ENCODE measurements at places on chromosomes 1 and 21. TPM values are rescaled to one million over a fixed set of nuclear protein-coding genes. Genes with fewer than 3 reads are reported as not detected.
A peak's percentile ranks its signal among the peaks of the same experiment; 100 is the strongest.

DNA sequence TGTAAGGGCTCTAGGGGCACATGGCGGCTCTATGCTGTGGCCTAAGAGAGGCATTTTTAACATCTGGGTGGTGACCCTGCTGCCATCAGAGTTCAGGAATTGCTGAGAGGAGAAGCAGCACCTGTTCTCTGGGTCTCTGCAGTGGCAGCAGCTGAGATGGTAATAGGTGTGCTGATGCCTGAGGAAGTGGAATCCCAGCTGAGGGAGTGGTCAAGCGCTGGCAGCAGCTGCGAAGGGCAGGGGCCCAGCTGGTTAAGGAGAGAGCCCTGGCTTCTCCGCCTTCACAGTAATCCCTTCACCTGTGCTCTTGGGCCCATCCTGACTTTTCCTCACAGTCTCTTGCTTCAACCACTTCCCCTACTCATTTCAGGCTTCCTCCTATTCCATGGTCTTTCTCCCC lies 39.8 kb downstream of the GJA5 start:
- H3K36me3 ChIP-seq, result no peaks in the 10 kb centered on the region
- H3K27ac ChIP-seq, result no peak overlapping the region
- no peaks in the 10 kb centered on the region for H3K4me1 ChIP-seq
- H3K27me3 ChIP-seq, result no peaks in the 10 kb centered on the region
- no peak for DNase-seq
- no peak overlapping the region for H3K4me3 ChIP-seq

DNA sequence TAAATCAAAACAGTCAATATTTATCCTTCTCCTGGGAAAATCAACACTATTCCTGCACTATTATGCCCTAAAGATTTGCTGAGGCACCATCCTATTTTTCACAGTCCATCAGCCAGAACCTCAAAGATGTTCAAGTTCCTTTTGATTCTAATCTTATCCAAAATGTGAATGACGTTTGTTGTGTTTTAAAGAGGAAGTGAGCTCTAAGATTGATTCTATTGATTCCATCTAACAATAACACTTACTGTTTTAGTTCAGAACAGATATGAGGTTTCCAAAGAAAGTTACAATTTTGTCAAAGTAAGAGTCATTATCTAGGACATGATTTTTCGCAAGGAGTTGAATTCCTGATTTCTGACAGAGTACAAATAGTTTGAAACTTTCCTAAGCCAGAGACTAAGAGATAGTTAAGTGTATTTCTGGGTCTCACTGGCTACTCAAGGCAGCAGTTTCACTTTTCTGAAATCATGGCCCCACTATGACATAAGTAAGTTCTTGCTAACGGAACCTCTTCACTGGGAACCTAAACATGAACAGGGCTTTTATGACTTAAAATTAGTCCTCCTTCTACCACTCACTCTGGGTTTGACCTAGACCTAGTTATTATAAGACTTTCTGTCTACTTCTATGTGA lies 84.7 kb downstream of the LHX9 start:
- no peaks in the 10 kb centered on the region for H3K27me3 ChIP-seq
- H3K4me3 ChIP-seq, result no peak overlapping the region
- H3K27ac ChIP-seq, result no peak overlapping the region
- H3K36me3 ChIP-seq, result no peaks in the 10 kb centered on the region

DNA sequence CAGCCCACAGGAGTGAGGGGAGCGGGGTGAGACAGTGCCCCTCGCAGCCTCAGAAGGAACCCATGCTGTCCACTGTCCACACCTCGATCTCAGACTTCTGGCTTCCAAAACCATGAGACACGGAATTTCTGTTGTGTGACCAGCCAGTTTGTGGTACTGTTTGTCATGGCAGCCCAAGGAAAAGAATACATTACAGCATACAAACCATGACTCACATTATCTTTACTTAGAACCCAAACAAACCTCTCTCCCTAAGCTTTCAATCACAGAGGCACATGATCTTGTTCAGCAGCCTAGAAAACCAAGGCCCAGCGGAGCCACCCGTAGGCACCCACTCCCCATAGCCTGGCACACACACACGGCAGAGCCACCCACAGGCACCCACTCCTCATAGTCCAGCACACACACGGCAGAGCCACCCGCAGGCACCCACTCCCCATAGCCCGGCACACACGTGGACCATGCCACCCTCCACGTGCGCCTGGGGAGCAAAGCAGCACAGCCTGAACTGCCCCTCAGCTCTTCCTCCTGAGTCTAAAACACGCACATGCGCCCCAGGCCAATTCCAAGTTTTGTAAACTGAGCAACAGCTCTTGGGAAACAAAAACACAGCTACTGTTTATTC lies 458 bp upstream of the KRTAP10-4 start:
- H3K27me3 ChIP-seq, result no peaks in the 10 kb centered on the region
- no peaks in the 10 kb centered on the region for H3K4me1 ChIP-seq
- H3K36me3 ChIP-seq, result no peaks in the 10 kb centered on the region
- no peak overlapping the region for H3K4me3 ChIP-seq
- no peak for DNase-seq

The PTPN22 gene
- total RNA-seq, result 0.33 TPM

- H3K4me3 ChIP-seq, result no peak overlapping the region
- no peak overlapping the region for H3K27ac ChIP-seq
- no peaks in the 10 kb centered on the region for H3K36me3 ChIP-seq
- H3K4me1 ChIP-seq, result no peaks in the 10 kb centered on the region
- H3K27me3 ChIP-seq, result no peaks in the 10 kb centered on the region
Observed at GRCh38 chr1:184820956-184821355, 66.3 kb upstream of the EDEM3 start.

The ATP6V1G3 gene
- not detected for total RNA-seq

- no peak overlapping the region for H3K27ac ChIP-seq
- no peak overlapping the region for H3K4me3 ChIP-seq
- H3K36me3 ChIP-seq, result no peaks in the 10 kb centered on the region
- no peak for DNase-seq
- H3K4me1 ChIP-seq, result peaks cover 2% of the 10 kb centered on the region
Observed at GRCh38 chr1:230220478-230220877, 153.4 kb downstream of the GALNT2 start.

- H3K4me3 ChIP-seq, result no peak overlapping the region
- no peak for DNase-seq
Observed at GRCh38 chr21:26659182-26659581, 86.1 kb upstream of the CYYR1 start.

DNA sequence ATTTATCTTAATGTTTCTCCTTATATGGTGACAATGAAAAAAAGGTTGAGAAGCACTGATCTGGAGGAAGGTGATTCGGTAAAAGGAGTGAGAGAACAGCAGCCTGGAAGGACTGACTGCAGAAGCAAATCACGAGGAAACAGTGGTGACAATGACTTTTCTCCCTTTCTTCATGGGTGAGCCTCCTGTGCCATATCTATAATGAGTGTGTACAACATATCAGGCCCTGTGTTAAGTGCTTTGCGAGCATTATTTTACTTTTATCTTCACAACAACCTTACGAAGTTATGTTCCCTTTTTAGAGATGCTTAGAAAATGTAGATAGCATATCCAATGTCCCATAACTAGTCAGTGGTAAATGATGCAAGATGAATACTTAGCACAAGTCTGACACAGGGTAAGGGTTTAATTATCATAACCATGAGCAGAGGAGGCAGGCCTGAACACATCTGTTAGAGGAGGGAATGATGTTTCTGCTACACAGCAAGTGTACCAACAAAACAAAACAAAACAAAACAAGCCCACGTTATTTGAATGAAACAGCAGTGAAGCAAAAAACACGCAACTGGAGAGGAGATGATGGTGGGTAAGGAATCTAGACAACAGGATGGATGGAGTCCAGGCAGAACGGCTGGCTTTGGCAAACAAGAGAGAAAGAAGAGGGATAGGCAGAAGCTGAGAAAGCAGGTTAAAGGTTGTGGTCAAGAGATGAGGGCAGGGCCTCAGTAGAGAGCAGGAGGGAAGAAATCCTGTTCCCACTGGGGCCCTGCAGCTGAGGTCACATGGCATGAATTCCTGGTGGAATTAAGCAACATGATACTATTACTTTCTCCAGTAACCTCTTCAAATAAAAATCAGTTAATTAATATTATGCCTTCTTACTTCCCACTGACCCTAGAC lies 29.6 kb downstream of the GNG12 start:
- no peak overlapping the region for H3K27ac ChIP-seq
- H3K4me1 ChIP-seq, result peaks cover 11% of the 10 kb centered on the region

The ZNF593OS gene
- not detected for total RNA-seq

The ACP6 gene
- total RNA-seq, result 7.4 TPM

The VWA1 gene
- 2.6 TPM for total RNA-seq

The S100B gene
- total RNA-seq, result not detected

GRCh38 chr1:206419783-206420182 lies 50.5 kb upstream of the IKBKE start:
- H3K36me3 ChIP-seq, result peaks cover under 1% of the 10 kb centered on the region
- DNase-seq, result peak; percentile 80
- no peaks in the 10 kb centered on the region for H3K4me1 ChIP-seq
- no peak overlapping the region for H3K27ac ChIP-seq
- no peak overlapping the region for H3K4me3 ChIP-seq
- no peaks in the 10 kb centered on the region for H3K27me3 ChIP-seq

The H3-3A gene
- total RNA-seq, result 86.2 TPM

The AKR7A2 gene
- total RNA-seq, result 57.0 TPM

DNA sequence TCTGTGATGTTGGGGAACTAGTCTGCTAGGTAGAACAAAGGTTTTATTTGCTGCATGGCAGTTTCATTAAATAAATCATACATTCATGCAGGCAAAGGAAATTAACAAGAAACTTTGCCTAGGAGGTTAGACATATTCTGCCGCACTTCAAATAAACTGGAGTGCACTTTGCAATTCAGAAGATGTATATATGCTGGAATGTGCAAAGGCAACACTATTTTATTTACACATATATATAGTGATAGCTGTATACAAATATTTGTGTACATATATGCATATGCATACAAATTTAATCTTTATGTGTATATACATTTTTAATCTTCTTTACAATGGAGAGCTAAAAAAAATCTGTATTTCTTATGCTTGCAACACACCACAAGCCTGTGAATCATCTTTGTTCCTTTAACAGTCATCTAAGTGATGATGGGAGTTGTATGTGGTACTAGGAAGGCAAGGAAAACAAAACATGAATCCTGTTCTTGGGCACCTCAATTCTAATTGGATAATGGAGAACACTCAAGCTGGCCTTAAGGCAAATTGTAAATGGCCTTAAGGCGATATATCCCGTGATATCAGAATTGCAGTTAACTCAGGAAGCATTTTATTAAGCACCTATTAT lies 605.8 kb upstream of the CAMK1G start:
- no peaks in the 10 kb centered on the region for H3K36me3 ChIP-seq
- peak; percentile 11 for DNase-seq
- no peak overlapping the region for H3K27ac ChIP-seq
- H3K27me3 ChIP-seq, result no peaks in the 10 kb centered on the region
- no peaks in the 10 kb centered on the region for H3K4me1 ChIP-seq

The SPRR2A gene
- not detected for total RNA-seq

The ACOT7 gene
- 58.0 TPM for total RNA-seq

- no peak overlapping the region for H3K4me3 ChIP-seq
- no peaks in the 10 kb centered on the region for H3K36me3 ChIP-seq
- no peaks in the 10 kb centered on the region for H3K4me1 ChIP-seq
- peak; percentile 57 for DNase-seq
Observed at GRCh38 chr1:99481391-99481996, 164.4 kb upstream of the PALMD start.

The SPRR4 gene
- not detected for total RNA-seq

DNA sequence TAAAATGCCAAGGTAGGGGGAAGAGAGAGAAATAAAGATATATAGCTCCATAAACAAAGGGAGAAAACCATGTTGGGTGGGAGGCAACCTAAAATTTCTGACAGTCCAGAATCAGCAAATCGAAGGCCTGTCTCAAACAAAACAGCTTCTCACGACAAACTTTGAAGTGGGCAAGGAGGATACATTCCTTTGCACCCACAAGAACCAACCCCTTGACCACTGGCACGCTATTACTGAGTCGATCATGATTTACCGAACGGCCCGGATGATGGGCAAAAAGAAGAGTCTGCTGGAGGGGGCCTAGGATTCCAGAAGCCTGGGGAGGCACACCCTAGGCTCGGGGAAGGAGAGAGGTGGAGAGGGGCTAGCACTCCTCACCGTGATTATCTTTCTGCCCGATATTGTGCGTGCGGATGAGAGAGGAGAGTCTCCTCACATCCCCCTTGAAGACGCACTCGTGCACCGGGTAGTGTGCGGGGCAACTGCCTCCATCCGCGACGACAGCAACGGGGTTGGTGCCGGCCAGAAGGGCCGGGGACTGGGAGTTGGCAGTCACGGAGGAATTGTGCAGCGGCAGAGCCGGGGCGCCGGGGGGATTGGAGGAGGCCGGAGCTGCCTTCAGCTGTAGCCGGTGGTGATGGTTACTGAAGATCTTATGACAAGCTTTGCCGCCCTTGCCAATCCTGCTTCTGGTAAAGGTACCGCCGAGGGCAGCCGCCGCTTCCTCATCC lies 756 bp downstream of the ANKRD13C start:
- H3K4me3 ChIP-seq, result peak overlapping the region; percentile 81
- peak; percentile 91 for DNase-seq
- H3K4me1 ChIP-seq, result no peaks in the 10 kb centered on the region
- no peaks in the 10 kb centered on the region for H3K27me3 ChIP-seq

The PGLYRP3 gene
- total RNA-seq, result not detected

DNA sequence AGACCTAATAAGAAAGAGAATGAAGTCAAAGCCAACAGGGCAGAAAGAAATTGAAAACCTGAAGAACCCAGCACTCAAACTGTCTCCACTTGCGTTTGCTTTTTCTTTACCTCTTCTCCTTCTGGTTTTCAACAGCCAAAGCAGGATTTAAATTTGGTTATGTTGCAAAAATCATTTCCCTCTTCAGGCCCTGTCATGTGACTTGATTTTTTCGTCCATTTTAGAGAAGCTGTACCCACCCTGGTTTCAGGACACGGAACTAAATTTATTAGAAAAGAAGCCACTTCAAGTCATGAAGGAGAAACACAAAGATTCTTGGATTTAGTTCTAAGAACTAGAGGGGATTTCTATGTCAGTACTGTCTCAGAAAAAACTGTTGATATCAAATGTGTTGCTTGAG lies 1.0 kb upstream of the SYNJ1 start:
- no peaks in the 10 kb centered on the region for H3K36me3 ChIP-seq
- peaks cover 2% of the 10 kb centered on the region for H3K4me1 ChIP-seq
- no peaks in the 10 kb centered on the region for H3K27me3 ChIP-seq
- H3K4me3 ChIP-seq, result peak overlapping the region; percentile 83
- no peak for DNase-seq

- H3K4me1 ChIP-seq, result no peaks in the 10 kb centered on the region
- H3K27ac ChIP-seq, result no peak overlapping the region
- H3K36me3 ChIP-seq, result no peaks in the 10 kb centered on the region
Observed at GRCh38 chr1:35298464-35298863, 30.0 kb downstream of the ZMYM4 start.

GRCh38 chr21:16419188-16419921 lies 689.6 kb downstream of the USP25 start:
- no peaks in the 10 kb centered on the region for H3K27me3 ChIP-seq
- no peaks in the 10 kb centered on the region for H3K36me3 ChIP-seq
- H3K4me1 ChIP-seq, result no peaks in the 10 kb centered on the region

GRCh38 chr1:172221436-172221835 lies 199.0 kb upstream of the C1orf105 start:
- H3K4me3 ChIP-seq, result no peak overlapping the region
- no peaks in the 10 kb centered on the region for H3K36me3 ChIP-seq
- H3K27me3 ChIP-seq, result no peaks in the 10 kb centered on the region
- DNase-seq, result no peak
- H3K4me1 ChIP-seq, result no peaks in the 10 kb centered on the region
- no peak overlapping the region for H3K27ac ChIP-seq

- peak; percentile 28 for DNase-seq
- peaks cover 17% of the 10 kb centered on the region for H3K27me3 ChIP-seq
- H3K4me3 ChIP-seq, result peak overlapping the region; percentile 46
- H3K4me1 ChIP-seq, result peaks cover 3% of the 10 kb centered on the region
- H3K36me3 ChIP-seq, result no peaks in the 10 kb centered on the region
Observed at GRCh38 chr1:107964336-107965109, 457 bp downstream of the VAV3 start.

GRCh38 chr1:119740896-119741780 lies 27.6 kb downstream of the HMGCS2 start:
- H3K27me3 ChIP-seq, result no peaks in the 10 kb centered on the region
- DNase-seq, result no peak
- H3K27ac ChIP-seq, result no peak overlapping the region
- H3K4me1 ChIP-seq, result no peaks in the 10 kb centered on the region
- no peak overlapping the region for H3K4me3 ChIP-seq

All from fibroblast of lung (primary cell).